Putamen (tissue), 1 donor: ENCODE measurements at places on chromosomes 5 and 9.
A peak's percentile ranks its signal among the peaks of the same experiment; 100 is the strongest.

DNA sequence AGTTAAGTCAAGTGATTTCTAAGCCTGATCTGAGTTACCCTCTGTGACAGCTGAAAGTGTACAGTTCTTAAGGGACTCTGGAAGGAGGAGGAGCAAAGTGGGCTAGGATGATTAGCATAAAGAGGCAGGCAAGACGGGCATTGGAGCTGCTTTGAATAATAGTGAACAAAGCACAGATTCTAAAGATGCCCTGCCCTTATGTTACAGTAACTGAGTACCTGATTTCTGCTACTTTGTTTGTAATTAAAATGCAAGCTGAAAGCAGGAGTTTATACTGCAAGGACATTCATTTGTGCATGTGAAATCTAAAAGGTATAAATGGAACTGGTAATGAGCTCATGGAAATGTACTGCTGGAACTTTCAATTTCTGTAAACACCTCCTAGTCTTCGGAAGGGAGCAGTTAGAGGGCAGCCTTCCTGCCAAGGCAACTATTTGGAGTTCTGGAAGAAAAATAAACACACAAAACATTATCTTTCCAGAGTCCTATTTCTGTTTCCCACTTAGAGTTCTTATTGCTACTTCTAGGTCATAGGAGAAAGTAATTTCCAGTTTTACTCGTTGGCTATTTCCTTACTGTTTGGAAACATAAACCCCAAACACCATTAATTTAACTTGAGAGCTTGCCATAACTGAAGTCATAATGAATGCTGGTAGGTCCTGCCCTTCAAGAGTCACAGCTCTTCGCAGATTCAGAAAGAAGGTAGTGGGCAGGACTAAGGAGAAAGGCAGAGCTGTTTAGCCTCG lies at the start of gene RANBP3L:
Gene RANBP3L, minus strand, starts transcription at position 45 of the 746 bp plus-strand sequence. CDS start 486 bp downstream, outside the sequence.
- peak; percentile 42 for DNase-seq

DNA sequence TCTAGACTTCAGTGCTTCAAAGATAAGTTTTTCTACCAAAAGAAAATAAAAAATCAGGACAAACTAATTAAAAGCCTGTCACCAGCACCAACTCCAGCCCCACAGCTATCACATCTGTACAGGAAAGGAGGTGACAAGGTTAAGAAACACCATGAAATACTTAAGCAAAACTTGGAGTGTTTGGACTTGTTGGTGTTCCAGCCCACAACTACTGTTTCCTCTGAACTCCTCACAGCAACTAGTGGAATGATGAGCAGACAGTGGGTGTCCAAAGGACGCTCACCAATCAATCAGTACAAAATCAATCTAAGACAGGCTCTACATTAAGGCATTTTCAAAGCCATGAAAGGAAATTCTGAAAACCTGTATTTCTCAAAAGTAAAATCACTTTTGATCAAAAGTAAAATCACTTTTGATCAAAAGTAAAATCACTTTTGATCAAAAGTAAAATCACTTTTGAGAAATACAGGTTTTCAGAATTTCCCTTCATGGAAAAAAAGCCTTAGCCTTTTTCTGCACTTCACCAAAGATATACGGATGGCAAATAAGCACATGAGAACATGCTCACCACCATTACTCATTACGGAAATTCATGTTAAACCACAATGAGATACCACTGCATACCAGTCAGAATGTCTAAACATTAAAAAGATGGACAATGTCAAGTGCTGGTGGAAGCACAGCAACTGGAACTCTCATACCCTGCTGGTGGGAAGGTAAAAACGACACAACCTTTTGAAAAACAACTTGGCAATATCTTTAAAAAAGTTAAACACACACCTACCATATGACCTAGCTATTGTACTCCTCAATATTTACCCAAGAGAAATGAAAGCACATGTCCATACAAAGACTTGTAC lies 79.7 kb downstream of the MED27 start:
- no peak for DNase-seq

DNA sequence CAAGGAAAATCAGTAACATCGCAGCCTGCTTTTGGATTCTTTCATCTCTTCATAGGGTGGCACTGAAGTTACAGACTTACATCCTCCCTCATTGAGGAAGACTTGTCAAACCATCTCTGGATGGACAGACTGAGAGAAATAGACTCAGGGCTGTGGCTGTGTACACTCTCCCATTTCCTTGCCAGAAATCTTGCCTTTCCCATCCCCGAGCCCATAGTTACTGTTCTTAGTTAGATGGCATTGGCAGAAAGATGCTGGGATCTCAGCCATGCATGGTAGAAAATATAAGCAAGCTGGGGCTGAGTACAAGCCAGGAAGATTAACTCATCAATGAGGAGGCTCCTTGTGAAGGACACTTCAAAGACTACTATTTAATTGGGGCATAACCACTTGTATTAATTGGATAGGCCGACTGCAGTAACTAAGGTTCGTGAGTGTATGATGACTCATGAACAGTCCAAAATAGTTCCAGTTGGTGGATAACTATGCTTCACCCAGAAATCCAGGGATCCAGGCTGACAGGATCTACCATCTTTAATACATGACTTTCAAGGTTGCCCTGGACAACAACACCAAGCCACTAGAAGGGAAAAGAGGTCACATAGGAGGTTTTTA lies 137.9 kb downstream of the TMEM38B start:
- no peak for DNase-seq

DNA sequence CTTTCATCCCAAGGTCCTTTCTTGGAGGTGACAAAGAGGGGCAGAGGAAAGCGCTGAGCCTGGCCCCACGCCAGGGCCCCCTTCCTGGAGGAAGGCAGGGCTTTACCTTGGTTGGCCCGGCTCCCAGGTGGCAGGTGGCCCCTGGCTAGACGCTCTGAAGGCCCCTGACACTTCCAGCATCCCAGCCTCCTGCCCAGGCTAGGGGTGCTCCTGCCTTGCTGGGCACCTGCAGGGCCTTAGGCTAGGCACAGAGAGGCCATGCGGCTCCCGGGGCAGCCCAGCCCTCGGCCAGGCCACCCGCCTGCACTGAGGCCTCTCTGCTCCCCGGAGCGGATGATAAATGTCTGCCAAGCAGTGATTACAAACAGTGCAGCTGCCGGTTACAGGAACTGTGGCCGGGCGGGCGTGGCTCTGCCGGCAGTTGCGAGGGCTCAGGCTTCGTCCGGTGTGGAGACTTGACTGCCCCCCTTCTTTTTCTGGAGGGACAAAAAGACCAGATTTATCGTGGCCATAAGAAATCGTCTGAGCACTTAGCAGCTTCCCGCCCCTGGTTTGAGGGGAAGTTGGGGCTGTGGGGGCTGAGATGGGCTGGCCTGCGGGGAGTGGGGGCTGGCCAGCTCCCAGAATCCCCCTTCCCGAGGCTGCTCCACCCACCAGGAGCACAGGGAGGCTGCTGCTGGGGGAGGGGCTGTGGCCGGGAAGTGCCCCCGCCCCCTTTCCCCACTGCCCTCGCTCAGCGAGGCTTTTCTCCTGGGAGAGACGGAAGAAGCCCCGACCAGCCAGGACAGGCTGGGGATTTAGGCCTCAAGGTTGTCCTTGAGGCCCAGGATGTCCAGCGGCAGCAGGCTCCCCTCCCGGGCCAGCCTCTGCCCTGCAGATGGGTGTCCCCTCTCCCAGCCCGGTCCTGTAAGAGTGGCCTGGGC lies 31.6 kb upstream of the UBAC1 start:
- DNase-seq: no peak

DNA sequence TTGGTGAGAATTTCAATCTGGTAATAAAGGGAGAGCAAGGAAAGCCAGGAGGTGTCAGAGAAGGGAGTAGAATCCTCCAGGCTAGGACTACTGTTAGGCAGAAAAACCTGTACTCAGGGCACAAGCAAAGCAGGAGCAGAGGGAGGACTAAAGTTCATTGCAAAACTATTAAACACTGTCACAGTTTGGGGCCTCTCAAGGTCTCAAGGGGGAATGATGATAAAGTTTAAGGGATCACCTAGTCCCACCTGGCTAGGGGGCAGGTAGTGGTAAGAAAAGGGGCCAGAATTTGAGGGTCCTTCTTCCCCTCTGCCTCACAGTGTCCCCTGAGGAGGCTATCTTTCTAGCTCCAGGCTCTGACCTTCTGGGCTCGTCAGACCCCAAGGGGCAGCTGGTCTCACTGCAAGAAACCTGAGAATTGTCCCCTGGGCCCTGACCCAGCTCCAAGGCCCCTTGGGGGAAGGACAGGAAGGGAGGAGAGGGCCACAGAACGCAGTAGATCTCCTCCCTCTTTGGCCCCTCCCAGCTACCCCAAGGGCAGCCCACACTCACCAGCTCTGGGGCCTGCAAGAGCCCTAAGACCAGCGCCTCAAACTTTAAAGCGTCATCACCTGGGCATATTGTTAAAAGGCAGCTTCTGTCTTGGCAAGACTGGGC lies 974 bp downstream of the CCDC69 start:
- DNase-seq: no peak

GRCh38 chr5:73892806-73893205 lies 266.8 kb downstream of the ARHGEF28 start:
- DNase-seq: no peak
